HL-60 (cell line): ENCODE measurements at places on chromosomes 7 and 10.

DNA sequence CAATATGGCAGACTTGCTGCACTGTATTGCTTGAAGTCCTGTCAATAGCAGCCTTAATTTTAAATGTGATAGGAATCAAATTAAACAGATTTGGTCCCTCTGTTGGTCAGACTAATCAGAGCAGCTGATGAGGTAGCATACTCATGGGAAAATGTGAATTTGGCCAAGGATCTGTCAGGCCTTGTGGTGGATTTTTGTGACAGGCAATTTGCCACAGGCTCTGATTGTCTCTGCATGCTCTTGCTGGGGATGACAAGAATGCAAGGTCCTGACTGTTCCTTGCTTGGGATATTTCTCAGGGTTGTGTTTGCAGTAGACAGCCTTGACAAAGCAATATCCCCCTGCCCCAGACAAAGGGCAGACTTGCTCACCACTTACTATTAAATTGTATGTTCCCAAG, 41.5 kb upstream of the GARS1 start:
- DNase-seq, result no peak

GRCh38 chr7:25855854-25856782, 295.9 kb upstream of the NFE2L3 start:
- no peak for DNase-seq

DNA sequence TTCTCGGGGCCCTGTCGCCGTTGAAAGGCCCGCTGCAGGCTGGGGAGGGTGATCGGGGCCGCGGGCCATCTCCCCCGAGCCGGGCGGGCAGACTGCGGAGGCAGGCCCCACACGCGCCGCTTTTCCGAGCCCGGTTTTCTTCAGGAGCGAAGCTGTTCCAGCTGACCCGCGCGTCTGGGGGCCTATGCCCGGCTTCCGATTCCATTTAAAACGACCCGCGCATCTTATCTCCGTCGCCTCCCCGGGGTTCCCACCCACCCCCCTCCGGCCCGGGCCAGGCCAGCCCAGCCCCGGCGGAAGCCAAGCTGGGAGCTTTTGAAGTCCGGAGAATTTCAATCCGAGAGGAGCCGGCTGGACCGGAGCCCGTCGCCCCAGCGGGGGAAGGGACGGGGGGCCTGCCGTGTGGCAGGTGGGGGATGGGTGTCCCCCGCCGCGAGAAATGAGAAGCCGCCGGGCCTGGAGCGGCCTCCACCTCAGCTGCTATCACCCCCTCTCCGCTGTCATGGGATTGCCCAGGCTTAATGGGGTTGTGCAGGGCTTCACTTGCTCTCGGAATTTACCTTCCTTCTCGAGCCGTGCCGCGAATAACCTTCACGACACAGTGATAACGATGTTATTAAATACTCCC, 3.1 kb upstream of the EVX1 start:
- no peak for DNase-seq

DNA sequence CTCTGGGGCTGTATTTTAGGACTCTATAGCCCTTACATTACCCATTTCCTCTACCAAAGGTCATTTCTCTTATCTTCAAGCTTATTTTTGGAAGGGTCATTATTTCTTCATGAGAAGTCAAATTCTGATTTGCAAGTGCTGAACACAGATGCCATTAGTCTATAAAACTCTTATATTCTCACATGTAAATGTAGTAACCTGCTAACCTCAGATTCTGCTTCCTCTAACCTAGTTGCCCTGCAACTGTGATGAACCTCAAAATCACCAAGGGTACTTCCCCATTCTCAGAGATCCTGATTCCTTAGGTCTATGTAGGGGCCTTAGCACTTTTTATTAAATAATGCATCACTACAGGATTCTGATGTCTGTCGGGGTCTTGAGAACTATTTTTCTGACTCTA, 6.3 kb downstream of the FAS start:
- DNase-seq, result no peak

GRCh38 chr7:55351263-55351662, 13.9 kb upstream of the LANCL2 start:
- DNase-seq, result no peak

GRCh38 chr10:91787258-91787657, 11.0 kb upstream of the TNKS2 start:
- DNase-seq, result no peak

DNA sequence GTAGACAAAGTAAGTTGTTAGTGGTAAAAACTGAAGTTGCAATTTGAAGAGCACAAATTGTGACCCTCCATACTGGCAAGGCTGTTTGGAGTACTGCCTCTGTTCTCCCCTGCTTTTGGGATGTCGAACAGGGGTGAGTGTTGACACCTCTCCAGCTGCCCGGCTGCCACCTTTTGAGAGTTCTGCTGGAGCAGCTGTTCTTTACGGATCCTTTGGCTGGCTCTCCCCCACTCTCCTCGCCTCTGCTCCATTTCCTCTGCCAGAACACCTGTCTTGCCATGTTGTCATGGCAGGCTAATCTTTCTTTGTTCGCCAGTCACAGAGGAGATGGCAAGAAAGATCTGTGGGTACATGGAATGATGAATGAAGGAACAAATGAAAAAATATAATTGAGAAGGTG, 34.9 kb downstream of the INSYN2A start:
- no peak for DNase-seq

GRCh38 chr7:71272509-71273490, 140.9 kb downstream of the GALNT17 start:
- no peak for DNase-seq

- peak; percentile 80 for DNase-seq
Measured at GRCh38 chr10:70656489-70656888, 15.8 kb upstream of the ADAMTS14 start.

- no peak for DNase-seq
Measured at GRCh38 chr7:133434246-133434865, 181.5 kb downstream of the EXOC4 start.

DNA sequence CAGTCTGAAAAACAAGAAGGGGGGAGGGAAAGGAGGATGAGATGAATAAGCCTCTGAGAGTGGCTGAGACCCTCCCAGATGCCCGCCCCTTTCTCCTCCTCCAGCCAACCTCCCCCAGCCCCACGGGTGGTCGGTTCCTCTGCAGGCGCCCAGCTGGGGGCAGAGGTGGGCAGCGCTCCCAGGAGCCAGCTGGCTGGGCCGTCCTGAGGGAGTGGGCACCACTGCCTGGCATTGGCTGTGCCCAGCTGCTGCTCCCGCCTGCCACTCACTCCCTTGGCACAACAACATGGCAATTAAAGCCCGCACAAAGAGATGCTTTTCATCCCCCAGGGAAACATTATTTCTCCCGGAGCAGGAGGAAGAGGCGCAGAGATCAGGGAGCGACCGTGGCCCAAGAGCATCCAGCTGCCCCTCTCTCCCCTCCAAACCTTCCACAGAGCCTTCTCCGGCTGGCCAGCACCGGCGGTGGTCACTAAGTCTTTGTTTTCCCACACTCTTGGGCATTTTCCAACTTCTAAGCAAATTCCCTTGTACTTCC, 107.2 kb downstream of the SPDYE5 start:
- no peak for DNase-seq

DNA sequence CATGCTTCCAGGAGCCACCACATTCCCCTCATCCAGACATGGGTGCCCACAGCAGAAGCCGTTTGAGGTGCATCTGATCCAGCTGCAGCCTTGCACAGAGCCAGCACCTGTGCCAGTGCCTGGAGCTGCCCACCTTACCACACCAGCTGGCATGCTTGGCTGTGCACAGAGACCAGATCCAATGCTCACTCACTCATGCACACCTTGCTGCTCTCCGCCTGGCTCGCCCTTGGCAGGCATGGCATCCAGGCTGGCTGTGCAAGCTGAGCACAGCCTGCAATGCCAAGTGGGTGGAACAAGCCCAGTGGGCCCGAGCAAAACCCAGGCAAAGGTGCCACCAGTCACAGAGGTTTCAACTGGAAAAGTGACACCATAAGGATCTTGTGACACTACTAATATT, 66.9 kb upstream of the SEMA3A start:
- DNase-seq, result no peak

GRCh38 chr10:34002896-34003295, 668.4 kb upstream of the NRP1 start:
- DNase-seq, result no peak

- no peak for DNase-seq
Measured at GRCh38 chr10:24465124-24465874, 256.4 kb downstream of the KIAA1217 start.

DNA sequence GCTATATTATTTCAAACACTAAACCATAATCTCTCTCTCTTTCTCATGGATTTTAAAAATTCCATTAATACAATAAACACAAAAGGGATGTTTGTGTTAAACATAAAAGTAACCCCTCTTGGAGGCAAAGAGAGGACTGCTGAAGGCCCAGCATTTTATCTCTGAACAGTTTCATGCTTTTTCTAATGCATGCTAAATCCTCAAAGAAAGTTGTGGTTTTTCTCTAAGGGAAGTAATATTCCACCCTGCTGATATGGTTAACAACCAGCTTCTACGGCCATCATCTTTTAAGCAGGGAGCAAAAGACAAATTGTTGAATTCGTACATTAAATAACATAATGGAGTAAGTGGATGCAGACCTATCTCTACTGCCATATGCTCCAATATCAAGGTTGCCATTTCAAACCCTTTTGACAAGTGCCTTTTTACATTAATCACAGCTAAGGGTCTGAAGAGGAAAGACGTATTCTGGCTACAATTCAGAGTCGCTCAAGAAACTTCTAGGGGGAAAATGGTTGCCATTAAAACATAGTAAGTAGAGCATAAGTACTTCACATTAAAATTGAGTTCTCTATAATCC, 103.1 kb downstream of the SLC25A13 start:
- no peak for DNase-seq

DNA sequence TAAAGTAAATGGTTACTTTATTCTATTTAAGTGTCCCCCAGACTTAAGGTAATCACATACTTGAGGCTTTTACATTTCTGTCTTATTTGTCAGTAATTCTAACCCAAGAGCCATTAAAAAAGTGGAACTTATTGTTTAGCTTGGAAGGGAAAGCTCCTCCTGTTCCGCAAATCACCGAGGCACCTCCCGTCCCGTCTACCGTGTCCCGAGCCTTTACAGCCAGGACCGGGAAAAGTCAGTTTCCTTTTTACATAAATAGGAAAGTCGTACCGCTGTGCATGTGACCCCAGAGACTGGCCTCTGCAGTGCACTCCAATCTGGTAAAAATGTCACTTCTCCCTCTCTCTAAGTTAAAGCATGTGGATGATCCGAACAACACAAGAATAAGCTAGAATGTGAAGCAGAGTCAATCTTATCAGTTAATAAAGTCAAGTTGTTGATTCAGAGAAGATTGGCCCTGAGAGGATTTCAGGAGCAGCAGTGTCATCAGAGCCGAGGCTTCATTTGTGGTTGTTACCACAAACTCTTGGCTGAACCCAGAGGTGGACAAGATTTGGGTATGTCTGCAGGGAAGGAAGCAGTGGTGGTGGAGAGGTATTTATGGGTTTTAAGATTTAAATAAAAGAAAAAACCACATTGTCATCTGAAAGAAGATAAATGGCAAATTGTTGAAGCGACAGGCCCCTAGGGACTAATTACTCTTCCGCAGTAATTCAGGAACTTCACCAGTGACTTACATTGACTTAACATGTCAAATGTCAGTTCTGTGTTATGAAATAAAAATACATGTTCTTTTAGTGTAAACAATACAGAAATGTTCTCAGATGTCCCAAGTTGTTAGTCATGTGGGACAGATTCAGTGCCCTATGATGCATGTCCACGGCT, 316.6 kb upstream of the ZNF32 start:
- no peak for DNase-seq

DNA sequence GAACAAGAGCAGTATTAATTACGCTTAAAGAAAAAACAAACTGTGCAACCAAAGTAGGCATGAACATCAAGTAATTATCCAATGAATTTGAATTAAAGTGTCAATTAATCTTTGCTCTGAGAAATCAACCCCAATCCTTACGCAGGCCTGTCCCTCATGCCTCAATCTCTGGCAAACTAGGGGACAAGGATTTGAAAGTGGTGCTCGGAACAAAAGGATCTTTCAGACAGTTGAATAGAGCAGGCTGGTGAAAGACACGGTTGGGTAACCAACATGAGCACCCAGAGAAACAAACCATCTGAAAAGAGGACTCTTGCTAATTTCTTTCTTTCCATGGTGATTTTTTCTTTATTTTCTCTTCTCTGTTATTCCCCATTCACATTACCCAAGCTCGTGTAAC, 203.5 kb upstream of the PHF14 start:
- DNase-seq, result no peak

GRCh38 chr7:30173058-30173897, 38.5 kb downstream of the MTURN start:
- DNase-seq, result no peak

DNA sequence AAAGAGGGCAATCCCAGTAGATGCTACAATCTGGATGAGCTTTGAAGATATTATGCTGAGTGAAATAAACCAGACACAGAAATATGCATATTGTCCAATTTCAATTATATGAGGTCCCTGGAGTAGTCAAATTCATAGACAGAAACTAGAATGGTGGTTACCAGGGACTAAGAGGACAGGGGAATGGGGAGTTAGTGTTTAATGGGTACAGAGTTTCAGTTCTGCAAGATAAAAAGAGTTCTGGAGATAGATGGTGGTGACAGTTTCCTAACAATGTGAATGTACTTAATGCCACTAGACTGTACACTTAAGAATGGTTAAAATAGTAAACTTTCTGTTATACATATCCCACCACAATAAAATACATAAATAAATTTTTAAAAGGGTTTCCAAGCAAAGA, 236.6 kb downstream of the ELMO1 start:
- DNase-seq, result no peak

DNA sequence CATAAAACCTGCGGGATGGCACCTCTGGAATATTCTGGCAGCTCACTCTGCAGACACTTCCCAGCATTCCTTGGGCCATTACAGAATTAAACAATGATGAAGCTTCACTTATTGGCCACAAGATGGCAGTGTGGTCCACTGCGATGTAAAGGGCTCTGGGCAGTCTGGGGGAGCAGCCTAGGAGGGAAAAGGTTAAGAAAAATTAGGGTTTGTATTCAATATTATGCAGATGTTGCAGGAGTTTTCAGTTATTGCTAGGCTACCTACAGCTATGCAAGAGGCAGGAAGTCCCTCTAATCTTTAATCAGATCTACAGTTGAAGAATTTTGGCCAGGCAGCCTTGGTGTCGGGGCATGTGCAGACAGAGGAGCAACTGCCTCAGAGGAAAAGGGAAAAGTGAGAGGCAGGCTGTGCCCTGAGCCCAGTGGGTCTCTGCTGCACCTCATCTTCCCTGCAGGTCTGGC, 233.2 kb upstream of the PRSS1 start:
- DNase-seq, result peak; percentile 28

- DNase-seq, result no peak
Measured at GRCh38 chr10:112811741-112812551, 138.1 kb upstream of the TCF7L2 start.

GRCh38 chr10:101444058-101444898, 90.3 kb downstream of the BTRC start:
- no peak for DNase-seq

- no peak for DNase-seq
Measured at GRCh38 chr7:19869979-19870378, 96.6 kb upstream of the TMEM196 start.

DNA sequence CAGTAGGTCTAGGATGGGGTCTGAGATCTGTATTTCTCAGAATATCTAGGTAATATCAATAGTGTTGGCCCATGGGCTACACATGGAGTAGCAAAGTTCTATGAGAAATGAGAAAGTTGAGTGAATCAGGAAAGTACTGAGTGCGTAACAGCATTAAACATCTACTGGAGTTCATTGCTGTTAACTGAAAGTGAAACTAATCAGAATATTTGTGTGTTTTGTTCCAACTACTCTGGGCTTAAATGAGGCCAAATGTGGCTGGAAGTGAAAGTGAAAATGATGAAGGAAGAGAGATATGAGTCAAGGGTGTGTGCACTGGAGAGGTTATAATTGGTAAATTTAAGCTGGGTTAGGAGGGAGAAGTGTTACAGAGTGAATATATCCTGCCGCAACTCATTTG, 46.5 kb downstream of the TMEM106B start:
- DNase-seq, result no peak
